ENCODE measurements at places on chromosomes 13 and 19. TPM values are rescaled to one million over a fixed set of nuclear protein-coding genes. Genes with fewer than 3 reads are reported as not detected.
A peak's percentile ranks its signal among the peaks of the same experiment; 100 is the strongest.

DNA sequence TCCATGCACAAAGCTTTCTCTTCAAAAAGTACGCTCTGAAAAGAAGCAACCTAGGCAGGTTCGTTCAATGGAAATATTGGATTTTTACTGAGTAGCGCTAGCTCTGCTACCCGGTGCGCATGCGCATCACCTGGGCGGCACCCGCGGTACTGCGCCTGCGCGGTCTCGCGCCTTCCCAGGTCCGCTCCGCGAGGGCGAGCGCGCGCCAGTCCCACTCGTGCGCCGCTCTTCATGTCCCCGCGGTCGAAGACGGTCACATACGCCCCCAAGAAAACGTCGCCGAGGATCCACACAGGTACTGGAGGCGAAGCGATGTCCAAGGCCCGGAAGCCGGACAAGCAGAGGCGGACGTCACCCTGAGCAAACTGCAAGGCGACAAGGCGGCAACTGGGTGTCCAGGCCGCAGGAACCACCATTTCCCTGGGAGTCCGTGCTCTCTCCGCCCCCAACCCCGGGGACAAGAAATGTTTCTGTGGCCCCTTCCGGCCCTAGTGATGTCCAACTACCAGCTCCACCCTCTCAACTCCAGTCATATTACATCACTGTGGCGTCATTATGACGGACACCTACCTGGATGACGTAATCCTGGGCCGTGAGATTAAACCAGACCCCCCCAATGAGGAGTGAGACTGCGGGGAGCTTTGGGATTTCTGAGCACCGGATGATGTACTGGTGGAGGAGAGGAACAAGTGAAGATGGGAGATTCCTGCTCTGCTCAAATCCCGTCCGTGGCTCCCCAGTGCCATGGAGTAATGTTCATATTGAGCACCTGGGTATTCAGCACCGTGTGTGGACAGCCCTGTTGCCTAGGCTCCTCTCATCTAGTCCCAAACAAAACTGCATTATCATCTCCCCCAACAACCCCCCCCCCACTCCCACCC is 4.8 kb upstream of the KCNC3 start:
- peak overlapping the region; percentile 92 for H3K4me3 ChIP-seq
- peaks cover 50% of the 10 kb centered on the region for H3K4me1 ChIP-seq
- H3K27ac ChIP-seq, result peak overlapping the region; percentile 63
- DNase-seq, result peak; percentile 75
- H3K36me3 ChIP-seq, result no peaks in the 10 kb centered on the region

- H3K27me3 ChIP-seq, result no peaks in the 10 kb centered on the region
- no peak overlapping the region for H3K27ac ChIP-seq
- H3K36me3 ChIP-seq, result no peaks in the 10 kb centered on the region
- H3K4me3 ChIP-seq, result no peak overlapping the region
Measured at GRCh38 chr13:53214433-53214832, 185.8 kb downstream of the OLFM4 start.

DNA sequence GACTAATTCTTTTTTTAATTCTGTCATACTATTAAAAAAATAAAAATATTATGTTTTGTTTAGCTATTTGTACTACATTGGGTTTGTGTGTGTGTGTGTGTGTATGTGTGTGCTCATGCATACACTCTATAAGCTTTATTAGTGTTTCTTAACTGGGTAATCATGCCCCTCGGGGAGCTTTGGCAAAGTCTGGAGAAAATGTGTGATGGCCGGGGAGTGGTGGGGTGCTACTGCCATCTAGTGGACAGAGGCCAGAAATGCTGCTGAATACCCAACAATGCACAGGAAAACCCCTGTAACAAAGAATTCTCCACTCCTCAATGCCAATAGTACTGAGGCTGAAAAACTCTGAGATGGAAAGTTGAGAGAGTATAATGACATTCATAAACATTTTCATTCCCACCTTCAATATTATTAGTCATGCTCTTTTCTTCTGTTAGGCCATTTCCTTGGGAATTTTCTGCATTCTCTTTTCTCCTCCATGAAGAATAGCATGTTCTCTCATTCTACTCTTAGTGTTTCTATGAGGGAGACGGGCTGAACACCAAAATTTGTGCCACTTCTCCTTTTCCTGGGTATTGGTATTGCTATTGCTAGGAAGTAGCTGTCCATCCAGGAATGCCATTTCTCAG is 157.3 kb downstream of the DNAJC3 start:
- no peaks in the 10 kb centered on the region for H3K4me1 ChIP-seq
- DNase-seq, result peak; percentile 61
- no peak overlapping the region for H3K27ac ChIP-seq
- H3K4me3 ChIP-seq, result no peak overlapping the region
- H3K36me3 ChIP-seq, result no peaks in the 10 kb centered on the region

SIGLECL1 gene
- total RNA-seq, result not detected
